ENCODE measurements at places on chromosomes 7 and 10.

- DNase-seq: no peak
Observed at GRCh38 chr10:107022600-107023354, 141.7 kb downstream of the SORCS1 start.

DNA sequence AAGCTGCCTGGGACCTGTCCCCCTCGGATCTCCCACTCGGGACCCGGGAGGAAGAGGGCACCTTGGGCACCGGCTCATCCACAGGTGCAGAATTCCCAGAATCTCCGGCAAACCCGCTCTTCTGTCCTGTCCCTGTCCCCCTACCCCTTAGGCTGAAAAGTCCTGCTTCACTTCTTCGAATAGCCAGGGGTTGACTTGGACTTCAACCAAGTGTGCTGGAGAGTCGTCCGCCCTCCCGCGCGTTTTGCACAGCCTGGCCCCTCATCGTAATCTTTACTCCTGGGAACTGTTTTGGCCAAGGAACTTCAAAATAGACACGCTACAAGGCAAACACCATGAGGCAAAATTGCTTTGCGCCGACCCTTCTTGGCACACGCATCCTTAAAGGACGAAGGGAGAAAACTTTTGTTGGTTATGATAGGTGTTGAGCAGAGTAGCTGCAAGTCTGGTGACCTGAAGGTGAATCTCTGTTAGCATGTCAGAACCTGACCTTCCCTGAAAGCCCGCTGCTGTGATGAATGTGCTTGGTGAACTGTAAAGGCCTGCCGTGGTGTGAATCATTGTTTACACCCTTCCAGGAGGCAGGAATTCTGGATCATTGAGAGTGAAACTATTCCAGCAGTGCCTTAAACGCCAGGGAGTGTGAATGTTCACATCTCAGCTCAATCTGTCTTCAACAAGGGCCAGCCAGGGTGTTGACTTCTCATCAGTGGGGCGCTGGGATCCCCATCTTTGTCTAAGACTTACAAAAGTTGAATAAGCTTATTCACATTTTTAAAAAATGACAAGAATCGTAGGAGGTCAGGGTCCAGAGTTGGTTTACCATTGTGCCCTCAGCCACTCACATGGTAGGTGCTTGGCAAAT lies 589 bp upstream of the RAPGEF5 start:
- DNase-seq: no peak

DNA sequence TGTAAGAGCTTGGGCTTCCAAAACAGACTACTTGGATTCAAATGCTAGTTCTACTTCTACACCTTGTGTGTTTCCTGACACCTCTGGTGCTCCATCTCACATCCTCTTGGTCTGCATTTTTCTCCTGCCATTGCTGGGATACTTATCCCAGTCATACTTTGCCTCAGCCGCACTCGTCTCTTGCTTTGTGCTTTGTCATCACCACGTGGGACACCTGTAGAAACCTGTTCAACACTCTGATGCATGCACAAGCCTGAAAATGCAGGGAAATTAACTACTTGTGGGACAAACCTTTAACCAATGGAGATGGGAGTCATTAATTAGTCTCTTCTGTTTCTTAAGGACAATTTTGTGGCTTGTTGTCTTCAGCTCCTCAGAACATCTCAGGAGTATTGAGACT lies 94.2 kb upstream of the PHYHIPL start:
- no peak for DNase-seq

DNA sequence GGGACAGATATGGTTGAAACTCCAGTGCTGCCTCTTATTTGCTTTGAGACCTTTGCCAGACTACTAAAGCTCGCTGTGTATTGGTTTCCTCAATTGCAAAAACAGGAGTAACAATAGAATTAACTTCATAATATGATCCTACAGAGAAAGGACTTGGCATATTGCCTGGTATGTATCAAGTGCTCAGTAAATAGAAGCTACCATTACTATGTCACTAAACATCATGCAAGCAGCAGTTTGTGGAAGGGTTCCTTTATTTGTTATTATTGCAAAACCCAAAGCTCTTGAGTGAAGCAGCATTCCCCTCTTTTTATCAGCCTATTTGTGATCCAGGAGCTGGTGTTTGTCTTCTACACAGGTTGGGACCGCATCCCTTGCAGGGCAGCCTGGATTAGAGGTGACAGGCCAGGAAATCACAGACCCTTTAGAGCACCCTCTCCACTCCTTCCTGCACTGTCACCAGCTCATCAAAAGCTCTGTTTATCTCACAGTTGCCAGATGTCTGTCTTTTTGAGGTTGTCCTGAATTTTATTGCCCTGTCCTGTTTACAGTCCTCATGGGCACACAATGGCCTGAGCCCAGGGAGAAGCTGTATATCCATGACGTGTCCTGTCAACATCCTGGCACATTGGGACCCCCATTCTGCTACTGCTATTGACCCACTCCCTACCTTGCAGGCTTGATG lies 121.5 kb downstream of the SNX10 start:
- no peak for DNase-seq

- DNase-seq: no peak
Observed at GRCh38 chr10:100743626-100744135, 1.7 kb upstream of the PAX2 start.

GRCh38 chr7:11726001-11726793 lies 105.8 kb downstream of the THSD7A start:
- DNase-seq: no peak
